ENCODE measurements at places on chromosomes 12 and 14.

GRCh38 chr14:81176241-81176640 lies 44.5 kb downstream of the GTF2A1 start:
- DNase-seq: no peak

DNA sequence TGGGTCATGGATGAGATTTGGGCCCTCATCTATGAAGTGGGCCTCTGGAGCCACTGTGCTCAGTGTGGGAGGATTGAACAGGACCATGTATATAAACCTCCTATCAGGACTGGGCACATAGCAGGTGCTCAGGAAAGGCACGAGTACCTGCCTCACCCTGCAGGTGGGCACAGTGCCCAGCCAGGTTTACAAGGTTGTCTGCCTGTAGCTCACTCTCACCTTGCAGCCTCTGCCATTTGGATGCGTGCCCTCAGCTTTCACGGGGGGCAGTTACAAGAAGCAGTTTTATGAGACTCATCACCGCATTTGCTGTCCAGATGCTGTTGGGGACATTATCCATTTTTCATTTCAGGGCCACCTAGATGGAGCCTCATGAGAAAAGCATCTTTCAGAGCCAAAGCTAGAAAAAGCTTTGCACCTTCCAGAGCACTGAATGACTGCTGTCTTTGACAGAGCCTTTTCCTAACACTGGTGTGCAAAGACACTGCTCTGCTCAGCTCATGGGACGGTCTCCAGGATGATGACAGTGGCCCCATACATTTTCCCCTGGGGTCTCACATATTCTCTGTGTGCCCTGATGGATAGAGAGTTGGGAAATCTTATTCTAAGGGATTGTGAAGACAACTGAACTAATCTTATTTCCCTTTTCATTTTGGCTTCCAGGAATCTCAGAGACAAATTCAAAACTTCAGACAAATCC lies 327.5 kb upstream of the RTL1 start:
- peak; percentile 72 for DNase-seq

DNA sequence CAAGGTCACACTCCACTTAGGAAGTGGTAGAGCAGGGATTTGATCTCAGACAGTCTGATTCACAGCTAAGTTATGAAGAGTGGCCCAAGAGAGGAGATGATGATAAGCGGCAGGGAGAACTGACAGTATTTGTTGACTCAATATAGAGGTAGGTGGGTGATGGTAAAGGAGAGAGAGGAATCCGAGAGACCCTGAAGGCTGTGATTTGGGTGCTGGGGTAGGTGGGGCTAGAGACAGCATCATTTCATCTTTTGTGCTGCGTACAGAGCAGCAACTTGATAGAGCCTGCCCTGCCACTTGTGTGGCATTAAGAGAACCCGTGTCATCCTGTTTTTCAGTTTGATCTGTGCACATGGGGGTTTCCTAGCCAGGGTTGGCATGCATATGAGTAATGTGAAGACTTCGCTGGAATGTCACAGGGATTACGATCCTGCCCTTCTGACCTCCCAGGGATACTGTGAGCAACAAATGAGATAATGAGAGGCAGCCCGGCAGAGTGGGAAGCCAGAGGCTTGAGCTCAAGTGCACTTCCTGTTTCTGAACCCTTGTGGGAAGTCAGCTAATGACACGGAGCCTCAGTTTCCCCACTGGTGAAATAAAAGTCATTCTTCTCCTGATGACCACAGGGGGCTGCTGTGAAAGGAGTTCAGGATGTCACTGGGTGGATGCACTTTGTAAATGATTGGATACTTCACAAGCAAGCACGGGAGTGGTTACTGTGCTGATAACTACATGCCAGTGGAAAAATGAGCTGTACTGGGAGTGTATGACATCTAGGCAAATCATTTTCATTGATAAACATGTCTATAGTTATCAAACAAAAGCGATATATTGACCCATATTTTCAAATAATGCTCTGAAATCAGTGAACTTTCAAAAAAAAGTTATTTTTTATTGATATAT lies 59.5 kb upstream of the IGF1 start:
- DNase-seq: no peak

- no peak for DNase-seq
Measured at GRCh38 chr14:64954491-64955240, 12.1 kb upstream of the GPX2 start.

DNA sequence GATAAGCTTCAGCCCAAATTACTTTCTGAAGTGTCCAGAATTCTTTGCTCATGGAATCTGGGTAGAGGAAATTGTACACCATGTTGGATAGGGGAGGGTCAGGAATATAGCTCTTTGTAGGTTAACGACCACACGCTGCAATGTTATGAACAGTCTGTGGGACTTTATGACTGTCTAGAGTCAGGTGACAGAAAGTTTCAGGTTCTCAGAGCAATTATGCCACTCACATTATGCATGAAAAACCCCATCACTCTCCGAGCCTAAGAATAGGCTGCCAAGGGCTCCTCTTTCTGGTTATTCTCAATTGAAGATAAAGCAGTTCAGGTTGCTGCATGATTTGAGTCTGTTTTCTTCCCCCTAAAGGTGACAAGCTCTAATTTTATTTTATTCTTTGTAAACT lies 430.9 kb downstream of the ATP23 start:
- DNase-seq: no peak

DNA sequence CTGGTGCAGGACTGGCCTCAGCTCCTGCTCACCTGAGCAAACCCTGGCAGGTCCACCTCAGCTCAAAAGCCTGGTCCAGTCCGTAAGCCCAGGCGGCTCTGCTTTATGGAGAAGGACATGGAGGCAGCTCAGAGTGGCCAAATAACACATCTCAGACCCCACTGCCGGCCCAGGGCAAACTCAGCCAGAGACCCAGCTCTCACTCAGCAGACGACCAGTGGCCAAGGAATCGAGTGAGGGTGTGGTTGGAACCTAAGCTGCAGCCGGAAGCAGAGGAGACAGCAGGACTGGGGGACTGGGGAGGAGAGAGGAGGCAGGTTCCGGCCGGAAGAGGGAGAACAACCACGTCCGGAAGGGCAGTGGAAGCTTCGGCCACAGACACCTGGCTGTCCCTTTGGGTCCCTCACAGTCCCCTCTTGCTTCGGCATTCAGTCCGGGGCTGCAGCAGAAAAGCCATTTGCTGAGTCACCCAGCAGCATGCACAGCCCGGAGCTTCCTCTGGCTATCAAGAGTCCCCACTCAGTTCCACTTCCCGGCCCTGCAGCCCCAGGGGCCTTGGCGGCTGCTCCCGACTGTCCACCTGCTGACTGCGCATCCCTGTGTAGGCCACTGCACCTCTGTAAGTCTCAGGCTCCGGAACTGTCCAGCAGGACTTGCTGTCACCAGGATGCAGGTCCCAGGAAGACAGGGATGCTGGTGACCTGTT lies 104.0 kb downstream of the CALM1 start:
- DNase-seq: no peak

GRCh38 chr14:77645520-77646230 lies 29.2 kb upstream of the SPTLC2 start:
- no peak for DNase-seq

- no peak for DNase-seq
Measured at GRCh38 chr12:9906873-9907272, 25.3 kb downstream of the CLEC2A start.

DNA sequence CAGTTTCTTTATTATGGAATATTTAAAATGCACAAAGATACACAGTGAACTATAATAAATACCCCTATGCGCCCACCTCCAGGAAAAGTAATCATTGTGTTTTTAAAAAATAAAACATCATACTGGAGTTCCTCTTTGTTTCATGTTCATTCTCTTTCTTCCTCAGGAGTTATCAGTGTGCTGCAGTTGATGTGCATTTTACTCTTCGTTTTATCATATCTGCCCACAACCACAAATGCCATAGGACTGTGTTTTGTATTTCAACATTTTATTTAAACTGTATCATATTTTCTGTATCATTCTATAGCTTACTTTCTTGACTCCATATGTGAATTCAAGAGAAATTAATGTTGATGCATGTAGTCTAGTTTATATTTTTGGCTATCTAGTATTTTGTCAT lies 53.9 kb downstream of the TSHR start:
- no peak for DNase-seq

DNA sequence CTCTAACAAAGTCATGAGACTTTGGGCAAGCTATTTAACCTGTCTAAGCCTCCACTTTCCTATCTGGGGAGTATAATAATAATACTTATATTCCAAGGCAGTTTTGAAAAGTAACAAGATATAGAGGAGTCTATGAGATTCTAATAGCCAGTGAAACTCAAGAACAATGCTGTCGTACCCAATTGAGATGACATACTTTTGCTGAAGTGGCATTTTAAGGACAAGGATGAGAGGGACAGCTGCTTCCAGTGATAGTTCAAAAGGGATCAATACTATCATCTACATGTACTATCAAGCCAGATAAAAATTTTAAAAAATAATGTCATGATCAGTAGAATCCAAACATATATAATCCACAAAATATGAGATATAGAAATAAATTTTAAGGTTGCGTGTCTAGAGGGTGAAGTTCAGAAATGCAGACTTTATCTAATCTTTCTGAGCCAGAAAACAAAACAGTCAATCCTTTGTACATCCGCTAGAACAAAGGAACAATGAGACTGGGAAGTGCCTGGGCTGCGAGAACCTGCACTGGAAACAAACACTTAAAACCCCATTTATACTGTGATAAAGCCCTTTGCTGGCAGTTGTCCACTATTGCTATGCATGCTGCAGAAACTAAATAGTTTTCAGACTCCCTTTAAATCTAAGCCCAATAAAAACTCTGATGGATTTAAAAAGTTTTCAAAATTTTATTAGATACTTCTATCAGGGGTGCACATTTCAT lies 38.6 kb downstream of the PTPRB start:
- DNase-seq: no peak
